M059J (cell line): ENCODE measurements at places on chromosomes 5 and 9. TPM values are rescaled to one million over a fixed set of nuclear protein-coding genes. Genes with fewer than 3 reads are reported as not detected.

Gene PPP2R2B
- 7.6 and 9.1 TPM in 2 replicates for total RNA-seq

Gene ACTBL2
- total RNA-seq, result 9.3 and 12.9 TPM in 2 replicates

GRCh38 chr5:112584781-112585180 lies 152.9 kb upstream of the APC start:
- no peak for DNase-seq

DNA sequence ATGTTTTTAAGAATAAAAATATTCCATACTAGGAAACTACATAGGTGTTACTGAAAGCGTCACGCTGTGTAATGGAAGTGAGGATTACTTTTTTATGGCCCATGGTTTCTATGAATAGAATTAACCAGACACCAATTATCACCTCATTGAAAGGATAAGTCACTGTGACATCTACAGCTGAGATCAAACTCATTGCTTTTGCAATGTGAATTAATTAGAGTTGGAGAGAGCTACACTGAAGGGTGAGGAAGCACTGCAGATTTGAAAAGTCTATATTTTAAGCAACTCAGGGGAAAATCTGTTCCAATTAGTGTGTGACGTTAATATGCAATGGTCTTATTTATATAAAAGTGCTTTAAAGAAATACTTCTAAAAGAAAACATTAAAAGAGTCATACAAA lies 1300.1 kb upstream of the DMAC1 start:
- no peak for DNase-seq

DNA sequence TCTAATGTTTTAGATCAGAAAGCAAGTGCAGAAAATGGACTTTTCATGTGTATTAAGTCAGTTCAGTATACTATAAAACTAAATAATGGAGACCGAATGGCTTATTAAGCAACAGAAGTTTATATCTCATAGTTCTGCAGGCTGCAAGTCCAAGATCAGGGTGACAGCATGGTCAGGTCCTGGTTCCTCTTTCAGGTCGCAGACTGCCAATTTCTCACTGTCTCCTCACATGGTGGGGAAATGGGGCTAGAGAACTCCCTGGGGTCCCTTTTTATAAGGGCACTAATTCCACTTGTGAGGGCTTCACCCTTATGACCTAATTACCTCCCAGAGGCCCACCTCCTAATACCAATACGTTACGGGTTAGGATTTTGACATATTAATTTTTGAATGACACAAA lies 48.7 kb downstream of the RICTOR start:
- no peak for DNase-seq

GRCh38 chr5:173233347-173234128 lies 1.5 kb downstream of the NKX2-5 start:
- DNase-seq, result no peak

DNA sequence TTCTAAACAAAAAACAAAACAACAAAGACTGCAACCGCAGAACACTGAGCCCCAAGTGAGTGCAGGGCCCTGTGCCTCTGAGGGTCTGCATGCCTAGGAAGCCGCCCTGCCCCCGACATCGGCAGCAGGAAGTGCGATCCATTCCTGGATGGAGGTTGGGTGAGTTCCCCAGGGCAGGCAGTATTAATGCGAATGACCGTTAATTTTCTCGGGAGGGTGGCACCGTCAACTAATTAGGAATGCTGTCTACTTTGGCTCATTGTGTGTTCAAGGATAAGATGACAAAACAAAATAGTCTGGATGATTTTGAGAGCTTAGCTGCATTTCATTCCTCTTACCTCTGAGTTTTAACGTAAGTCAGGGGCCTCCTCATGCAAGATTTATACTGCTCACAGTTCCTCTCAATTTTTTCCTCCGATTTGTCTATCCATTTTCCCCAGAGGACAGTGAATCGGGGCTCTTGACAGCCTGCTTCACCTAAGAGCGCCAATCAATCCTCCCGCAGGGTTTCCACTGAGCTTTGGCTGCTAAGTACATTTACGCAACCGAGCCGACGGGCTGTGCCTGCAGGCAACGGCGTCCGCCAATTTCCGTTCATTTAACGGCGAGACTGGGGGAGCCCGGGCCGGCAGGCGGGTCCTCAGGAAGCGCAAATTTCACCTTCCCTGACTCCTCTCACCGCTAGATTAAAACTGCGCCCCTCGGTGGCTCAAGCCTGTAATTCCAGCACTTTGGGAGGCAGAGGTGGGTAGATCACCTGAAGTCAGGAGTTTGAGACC lies 2.9 kb upstream of the NXNL2 start:
- DNase-seq, result peak; percentile 74
